Left renal pelvis (tissue), 4 donors: ENCODE measurements at places on chromosomes 16 and 17.

- no peak for DNase-seq
These were observed 45.5 kb upstream of the LRRC37A3 start for GRCh38 chr17:64964796-64965195.

DNA sequence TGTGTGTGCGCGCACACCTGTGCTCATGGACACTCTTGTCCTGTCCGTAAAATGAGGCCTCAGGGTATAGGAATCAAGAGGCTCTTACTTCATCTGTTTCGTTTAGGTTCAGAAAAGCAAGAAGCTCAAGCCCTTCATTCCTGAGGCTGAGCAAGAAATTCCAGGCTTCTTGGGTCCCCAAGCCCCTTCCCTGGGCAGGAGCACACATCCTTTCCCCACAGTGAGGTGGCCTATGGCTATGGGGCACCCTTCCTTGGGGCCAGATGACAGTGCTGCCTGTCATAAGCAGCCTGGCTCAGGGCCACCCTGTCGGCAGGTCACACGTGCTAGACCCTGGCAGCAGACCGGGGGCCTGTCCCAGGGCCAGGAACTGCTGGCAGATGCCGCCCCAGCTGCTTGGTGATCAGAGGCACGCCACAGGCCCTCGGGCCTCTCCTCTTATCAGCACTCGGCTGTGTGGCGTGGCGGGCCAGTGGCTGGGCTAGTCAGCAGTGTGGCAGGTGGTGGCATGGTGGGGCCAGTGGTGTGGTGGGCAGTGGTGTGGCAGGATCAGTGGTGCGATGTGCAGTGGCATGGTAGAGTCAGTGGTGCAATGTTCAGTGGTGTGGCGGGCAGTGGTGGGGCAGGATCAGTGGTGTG is 50.2 kb downstream of the NKD1 start:
- no peak for DNase-seq

- DNase-seq, result no peak
These were observed at the start of gene NME3 for GRCh38 chr16:1771188-1771863. Gene NME3, minus strand, starts transcription at chr16:1771543. Its CDS starts 9 bp downstream, at chr16:1771534.

DNA sequence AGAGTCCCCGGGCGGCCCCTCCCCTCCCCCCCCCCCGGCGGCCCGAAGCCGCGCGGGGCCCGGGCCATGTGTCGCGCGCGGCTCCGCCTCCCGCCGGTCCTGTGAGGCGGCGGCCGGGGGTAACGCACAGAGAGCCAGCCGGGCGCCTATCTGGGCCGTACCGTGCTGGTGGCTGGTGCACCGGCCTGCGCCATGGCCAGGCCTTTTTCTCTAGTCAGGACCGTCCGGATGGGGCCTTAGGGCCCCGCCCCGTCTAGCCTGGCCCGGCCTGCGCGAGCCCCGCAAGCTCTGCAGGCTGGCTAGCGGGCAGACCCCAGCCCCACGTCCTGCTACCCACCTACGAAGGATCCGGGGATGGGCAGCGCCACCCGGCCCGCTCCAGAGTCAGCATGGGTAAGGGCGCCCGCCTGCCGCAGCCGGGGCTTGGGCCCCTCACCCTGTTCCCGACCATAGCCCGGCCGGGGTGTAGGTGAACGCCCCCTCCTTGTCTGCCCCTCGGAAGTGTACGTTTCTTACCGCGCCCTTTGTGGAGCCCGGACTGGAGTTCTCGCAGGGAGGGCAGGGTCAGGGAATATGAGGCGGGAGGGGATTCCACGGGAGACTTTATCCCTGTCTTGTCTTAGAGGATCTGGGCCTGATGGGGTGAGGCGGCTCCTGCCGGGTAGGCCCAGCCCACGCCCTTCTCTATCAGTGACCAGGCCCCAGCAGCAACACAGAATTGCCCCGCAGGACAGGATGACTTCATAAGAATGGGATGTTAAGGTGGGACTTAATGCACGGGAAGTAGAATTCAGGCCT is at the start of gene CENPT:
Gene CENPT, minus strand, starts transcription at position 630 of the 798 bp plus-strand sequence. CDS start 13,834 bp downstream, outside the sequence.
- DNase-seq, result no peak

DNA sequence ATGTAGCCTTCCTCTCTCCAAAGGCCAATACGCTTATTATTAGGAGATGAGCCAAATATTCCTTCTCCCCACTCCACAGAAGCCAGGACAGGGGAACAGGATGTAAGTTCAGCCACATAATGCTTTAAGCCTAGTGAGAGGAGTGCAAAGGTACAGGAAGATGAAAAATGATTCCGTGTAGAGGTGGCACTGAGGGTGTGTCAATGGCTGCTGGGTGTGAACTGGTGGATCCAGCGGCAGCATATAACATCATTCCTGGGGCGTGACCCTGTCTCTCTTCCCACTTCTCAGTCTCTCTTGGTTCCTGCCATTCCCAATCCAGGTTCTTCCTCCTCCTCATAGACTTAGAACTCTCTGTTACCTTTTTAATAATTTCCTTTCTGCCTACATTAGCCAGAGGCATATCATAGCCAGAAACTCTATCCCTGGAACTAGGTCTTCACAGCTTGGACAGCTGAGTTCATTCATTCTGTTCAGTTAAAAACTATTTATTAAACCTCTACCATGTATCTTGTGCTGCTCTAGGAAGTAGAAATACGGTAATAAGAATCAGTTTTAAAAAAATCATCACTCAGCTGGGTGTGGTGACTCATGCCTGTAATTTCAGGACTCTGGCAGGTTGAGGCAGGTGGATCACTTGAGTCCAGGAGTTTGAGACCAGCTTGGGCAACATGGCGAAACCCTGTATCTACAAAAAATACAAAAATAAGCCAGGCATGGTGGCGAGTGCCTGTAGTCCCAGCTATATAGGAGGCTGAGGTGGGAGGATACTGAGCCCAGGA is 58.0 kb upstream of the FAM20A start:
- no peak for DNase-seq

DNA sequence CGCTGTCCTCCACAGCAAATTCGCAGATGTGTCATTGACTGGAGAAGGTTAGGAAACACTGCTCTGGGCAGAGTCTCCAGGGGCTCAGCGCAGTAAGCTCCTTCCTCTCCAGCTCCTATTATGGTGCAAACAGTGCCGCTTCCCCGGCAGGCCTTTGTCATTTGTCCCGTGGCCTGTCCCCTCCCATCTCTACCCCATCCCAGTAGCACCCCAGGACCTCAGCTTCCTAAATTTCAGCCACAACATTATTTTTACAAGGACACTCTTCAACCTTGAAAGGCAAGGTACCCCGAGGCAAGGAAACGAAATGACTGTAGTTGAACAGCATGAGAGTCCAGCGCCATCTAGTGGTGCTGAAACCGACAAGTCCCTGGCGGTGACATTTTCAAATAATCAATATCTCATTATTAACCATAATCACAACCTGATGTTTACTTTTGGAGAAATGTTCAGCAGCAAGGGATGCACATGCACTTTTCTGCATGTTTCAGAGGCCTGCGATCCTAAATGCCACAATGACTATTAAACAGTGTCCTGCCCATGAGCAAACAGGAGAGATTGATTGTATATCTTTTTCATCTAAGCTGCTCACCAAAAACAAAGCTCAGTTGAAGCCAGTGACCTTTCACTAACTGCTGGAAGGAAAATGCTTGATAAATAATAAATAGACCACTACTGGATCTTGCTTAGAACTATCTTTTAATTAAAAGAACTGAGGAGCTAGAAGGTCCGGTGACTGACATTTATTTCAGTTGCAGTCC is 16.5 kb downstream of the MRPS23 start:
- peak; percentile 56 for DNase-seq

GRCh38 chr16:19884611-19885450 is at the start of gene GPRC5B:
Gene GPRC5B, minus strand, starts transcription at chr16:19884848. Its CDS starts 12,003 bp downstream, at chr16:19872845.
- no peak for DNase-seq

GRCh38 chr17:78407387-78408000 is 29.0 kb downstream of the PGS1 start:
- no peak for DNase-seq

- DNase-seq, result no peak
These were observed 239.8 kb upstream of the SALL1 start for GRCh38 chr16:51390877-51391276.

DNA sequence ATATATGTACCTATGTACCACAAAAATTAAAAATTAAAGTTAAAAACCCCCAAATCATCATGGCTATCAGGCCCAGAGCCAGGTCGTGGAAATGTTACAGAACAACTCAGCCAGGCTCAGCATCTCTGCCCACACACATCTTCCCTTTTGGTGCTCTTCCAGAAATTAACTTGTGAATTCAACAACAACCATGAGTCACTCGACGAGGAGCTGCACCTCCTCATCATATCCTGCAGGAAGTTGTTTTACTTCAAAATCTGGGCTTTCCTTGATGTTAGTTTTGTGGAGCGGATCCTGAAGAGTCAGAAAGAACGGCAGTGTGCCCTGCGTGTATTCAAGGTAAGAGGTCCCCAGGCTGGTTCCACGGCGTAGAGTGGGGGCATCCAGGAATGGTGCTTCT is 10.6 kb downstream of the FBXO39 start:
- no peak for DNase-seq

DNA sequence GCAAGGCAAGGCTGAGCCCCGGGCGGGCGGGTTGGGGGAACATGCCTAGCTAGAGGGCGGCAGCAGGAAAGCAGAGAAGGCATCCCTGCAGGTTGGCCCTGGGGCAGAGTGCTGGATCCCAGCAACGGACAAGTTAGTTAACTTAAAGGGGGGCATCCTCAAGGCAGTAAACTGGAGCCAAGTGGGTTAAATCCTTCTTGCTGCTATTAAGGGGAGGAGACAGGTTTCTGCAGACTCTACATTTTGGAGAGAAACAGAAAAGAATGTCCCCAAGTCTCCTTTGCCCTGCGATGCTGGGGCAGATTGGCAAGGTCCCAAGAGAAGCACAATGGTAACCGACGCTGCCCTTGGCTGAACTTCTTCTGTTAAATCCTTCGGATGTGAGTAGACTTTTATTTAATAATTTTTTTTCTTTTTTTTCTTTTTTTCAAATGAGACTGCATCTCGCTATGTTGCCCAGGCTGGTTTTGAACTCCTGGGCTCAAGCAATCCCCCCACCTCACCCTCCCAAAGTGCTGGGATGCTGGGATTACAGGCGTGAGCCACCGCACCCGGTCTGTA is 14.0 kb downstream of the ATP5PD start:
- DNase-seq, result no peak

GRCh38 chr16:67115639-67116038 is 5.9 kb downstream of the PHAF1 start:
- no peak for DNase-seq

DNA sequence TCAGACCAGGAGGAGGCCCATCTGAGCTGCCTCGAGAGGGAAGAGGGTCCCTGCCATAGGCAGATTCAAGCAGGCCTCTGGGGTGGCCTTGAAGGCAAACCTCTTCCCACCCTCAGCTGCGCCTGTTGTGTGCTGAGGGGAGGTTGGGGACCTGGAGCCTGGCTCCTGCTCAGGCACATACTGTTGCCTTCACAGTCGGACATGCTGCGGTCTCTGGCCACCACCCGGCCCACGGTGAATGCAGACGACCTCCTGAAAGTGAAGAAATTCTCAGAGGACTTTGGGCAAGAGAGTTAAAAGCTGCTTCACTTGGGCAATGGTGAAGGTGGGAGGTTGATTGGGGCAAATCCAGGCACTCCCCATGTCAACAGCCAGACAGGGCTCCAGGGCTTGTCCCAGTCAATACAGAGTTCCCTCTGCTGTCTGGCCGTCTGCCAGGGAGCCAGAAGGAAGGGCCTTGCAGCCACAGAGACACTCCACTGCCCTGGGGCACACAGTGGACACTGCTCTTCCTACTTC is 6.3 kb downstream of the PDF start:
- no peak for DNase-seq

DNA sequence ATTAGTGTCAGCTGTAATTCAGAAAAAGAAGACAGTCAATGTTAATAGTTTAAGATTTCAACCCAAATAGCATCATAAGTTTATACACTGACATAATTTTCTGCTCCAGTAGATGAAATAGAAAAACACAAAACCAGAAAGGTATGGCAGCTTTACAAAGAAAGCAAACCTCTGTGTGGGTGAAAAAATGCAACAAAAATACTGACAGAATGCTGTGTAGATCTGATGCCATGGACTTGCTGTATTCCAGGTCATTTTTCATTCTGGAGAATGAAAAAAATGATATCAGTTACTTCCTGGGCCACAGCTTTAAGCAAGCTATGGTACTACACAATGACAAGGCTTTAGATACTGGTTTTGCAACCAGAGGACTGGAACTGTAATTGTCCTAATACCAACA is 116.0 kb downstream of the MAP2K4 start:
- no peak for DNase-seq

DNA sequence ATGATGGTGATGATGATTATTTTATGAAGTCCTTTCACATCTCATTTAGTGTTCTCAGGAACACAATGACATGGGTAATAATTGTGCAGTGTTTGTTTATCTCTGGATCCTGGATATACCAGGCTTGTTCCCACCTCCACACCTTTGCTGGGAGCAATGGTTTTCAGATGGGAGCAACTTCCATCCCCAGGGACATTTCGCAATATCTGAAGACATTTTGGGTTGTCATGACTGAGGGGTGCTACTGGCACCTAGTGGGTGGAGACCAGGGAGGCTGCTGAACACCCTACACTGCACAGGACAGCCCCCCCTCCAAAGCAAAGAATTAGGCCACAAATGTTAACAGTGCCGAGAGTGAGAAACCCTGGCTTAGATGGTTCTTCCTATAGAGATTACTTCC is 13.5 kb upstream of the SALL1 start:
- DNase-seq, result no peak

DNA sequence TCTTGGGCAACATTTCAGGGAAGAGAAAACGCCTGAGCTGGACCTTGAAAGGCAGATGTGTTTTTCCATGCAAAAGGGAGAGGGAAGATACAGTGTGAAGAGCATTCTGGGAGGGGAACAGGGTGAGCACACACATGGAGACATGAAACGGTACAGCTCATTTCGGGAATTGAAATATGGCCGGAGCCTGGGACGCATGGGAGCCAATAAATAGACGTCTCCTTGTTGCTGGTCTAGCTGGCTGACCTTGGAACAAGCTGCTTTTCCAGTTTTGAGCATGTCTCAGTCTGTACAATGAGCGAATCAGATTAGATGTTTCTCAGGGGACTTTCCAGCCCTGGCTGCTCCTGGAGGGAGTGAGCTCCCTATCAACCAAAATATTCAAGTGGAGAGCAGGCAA is 63.6 kb downstream of the ASIC2 start:
- DNase-seq, result no peak

DNA sequence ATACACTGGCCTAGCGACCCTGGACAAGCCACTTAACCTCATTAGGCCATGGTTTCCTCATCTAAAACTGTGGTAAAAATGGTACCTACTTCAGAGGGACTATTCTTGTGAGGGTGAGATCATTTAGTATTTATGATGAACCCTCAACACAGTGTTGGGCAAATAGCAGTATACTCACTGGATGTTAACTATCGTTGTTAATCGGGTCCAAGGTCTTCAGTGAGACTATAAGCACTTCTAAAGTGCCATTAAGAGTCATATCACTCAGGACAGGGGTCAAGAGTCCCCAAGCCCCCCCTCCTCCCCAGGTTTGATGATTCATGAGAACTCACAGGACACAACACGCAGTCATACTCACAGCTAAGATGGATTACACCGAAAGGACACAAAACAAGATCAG is 11.0 kb downstream of the TK2 start:
- DNase-seq, result no peak

GRCh38 chr16:66190411-66190810 is 176.1 kb upstream of the CDH5 start:
- no peak for DNase-seq
